Activated CD4-positive, CD25-positive, alpha-beta regulatory T cell treated with anti-CD3 and anti-CD28 coated beads, Interleukin-2, amount 50 U/mL, for 16 hours (primary cell): ENCODE measurements at places on chromosomes 6 and 20.
A peak's percentile ranks its signal among the peaks of the same experiment; 100 is the strongest.

GRCh38 chr6:90080876-90081481 lies 186.7 kb downstream of the GJA10 start:
- peak; percentile 56 for DNase-seq

DNA sequence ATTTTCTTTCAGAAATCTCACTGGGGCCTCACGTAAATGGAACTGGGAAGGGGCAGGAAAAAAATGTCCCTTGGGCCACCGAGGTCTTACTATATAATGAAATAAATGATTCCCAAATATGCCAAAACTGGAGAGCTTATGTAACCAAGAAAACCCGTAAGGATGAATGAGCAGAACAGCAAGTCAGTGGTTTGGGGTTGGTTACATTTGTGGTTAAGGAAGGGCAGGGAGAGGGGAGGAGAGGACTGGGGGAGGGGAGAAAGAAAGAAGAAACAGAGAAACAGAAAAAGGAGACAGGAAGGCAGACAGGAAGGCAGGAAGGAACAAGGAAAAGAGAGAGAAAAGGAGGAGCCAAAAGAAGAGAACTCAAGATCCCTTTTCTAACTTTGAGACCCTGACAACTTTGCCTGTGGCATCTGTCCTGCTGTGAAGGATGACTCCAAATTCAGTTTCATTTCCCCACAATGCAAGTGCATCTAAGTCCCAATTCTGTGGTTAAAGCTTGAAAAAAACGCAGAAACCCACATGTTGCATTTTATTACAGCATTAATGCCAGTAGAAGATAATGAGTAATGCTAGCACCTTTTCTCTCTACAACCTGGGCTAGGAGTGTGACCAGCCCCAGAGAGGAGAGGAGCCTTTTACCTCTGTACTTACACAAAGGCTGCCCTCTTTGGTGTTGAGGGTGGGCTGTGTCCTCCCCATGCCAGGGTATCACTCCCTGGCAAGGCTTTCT lies 10.8 kb upstream of the ARMC2 start:
- no peak for DNase-seq

DNA sequence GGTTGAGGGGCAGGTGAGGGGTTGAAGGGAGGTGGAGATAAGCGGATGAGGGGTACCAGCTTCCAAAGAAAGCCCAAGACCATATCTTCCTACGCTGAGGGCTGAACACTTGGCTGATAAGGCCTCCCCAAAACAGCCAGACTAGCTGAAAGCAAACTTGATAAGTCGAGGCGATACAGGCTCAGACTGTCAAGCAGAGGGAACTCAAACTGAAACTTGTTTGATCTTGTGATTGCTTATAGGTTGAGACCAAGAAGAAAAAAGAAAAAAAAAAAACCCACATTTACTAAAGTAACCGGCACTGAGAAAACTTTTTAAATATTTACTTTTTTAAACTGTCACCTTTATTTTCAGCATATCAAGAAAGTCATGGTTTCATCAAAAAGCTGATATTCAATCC lies 73.6 kb downstream of the TRERF1 start:
- no peak for DNase-seq

DNA sequence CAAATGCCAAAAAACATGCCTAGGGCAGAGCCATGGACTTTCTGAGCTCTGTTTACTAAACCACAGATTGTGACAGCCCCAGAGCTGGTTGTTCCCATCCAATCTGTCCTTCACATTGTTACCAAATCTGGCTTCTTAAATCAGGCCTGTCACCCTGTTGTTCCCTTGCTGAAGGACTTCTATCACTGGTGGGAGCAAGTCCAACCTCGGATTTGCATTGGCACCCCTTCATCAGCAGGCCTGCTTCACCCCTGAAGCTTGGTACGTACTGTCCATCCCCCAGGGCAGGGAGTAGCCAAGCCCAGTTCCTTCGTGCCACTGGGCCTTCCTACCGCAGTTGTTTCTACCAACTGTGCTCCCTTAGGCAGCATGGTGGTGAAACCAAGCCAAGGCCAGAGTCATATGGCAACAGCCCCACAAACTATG lies 357.3 kb upstream of the JARID2 start:
- no peak for DNase-seq

DNA sequence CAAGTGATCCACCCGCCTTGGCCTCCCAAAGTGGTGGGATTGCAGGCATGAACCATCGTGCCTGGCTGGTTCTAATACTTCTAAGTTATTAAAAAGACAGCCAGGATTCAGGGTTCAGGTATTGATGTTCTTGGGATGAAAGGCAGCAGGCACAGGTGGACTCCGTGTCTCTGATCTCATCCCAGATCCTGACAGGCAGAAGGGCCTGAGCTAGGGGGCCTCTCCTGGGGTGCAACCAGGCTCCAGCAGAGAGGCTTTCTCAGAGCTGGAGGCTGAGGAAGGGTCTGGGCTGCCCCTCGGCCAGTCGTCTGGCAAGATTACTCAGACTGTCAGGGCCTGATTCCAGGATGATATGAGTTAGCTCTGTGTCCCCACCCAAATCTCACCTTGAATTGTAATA lies 106.3 kb downstream of the SCML4 start:
- DNase-seq = no peak

DNA sequence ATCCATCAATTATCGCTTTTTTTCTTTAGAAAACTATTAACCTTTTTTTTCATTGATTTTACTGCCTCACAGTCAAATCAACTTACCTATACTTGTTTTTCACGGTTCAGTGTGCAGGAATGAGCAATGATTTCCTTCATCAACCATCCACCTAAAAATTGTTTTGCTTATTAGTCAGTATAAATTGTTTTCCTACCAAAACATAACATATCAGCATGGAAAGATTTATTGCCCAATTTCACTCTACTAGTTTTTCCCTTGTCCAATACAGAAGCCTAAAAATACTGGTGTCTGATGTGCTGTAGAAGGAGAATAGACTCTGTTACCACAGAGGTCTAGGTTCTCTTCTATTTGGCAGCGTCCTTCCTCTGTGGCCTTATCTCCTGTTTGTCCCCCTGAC lies 558.2 kb upstream of the CITED2 start:
- no peak for DNase-seq

DNA sequence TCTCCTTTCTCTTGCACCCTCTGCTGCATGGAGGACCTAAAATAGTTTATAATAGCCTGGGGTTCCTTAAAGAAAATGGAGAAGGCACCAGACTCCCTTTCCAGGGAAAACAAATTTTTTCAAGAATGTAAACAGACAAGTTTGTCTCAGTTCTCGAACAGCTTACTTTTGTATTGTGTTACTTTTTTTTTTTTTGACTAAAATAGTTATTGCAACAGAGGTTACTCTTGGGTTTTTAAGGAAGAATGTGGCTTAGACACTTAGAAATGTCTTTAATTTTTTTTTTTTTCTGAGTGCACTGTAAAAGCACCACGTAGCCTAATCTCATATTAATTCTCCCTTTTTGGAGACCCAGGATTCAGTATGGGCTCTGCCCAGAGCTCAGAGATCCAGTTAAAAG lies 148.7 kb upstream of the CARMIL1 start:
- no peak for DNase-seq

DNA sequence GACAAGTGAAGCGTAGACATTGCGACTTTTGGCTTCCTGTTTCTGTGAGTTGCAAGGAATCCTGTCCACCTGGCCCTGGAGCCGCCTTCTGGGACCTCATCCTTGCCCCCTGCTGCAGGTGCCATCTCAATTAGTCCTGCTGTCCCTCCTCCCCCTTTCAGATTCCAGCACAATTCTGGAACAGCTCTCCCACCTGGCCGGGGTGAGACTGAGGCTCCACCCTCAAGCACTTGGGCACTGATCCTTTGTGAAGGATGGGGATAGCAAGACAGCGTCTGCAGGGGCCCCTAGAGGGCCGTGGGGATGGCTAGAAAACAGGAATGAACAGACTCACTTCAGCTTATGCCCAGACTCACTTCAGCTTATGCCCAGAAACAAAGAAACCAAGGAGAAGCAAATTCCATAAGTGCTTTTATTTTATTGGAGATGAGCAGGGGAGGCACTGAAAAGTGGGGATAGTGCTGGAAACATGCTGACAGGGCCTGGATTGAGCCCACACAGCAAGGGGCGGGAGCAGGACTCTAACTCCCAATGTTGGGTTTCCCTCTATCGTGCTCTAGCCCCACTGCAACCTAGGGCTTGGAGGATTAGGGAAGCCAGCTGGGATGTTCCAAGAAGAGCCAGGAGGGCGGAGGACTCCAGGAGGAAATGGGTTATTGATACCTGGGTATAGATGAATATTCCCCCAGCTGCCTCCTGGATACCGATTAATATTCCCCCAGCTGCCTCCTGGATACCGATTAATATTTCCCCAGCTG lies 1.4 kb downstream of the C6orf15 start:
- DNase-seq = no peak

GRCh38 chr20:36754656-36755222 lies 8.8 kb upstream of the NDRG3 start:
- no peak for DNase-seq

DNA sequence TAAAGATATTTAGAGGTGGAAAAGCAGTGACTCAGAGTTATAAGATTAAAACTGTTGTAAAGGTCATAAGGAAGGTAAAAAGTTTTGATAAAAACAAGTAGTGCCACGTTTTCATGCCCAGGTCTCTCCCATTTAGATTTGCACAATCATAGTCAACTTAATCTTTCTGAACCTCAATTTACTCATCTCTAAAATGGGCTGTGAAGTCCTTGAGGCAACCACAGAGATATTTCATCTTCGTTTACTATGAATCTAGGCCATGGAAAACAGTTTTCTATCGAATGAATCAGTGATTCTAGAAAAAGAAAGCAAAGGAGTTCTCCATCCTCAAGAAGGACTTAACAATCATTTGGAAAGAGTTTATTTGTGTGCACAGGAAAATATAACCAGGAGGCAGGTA lies 190.2 kb downstream of the EDN1 start:
- DNase-seq = no peak

DNA sequence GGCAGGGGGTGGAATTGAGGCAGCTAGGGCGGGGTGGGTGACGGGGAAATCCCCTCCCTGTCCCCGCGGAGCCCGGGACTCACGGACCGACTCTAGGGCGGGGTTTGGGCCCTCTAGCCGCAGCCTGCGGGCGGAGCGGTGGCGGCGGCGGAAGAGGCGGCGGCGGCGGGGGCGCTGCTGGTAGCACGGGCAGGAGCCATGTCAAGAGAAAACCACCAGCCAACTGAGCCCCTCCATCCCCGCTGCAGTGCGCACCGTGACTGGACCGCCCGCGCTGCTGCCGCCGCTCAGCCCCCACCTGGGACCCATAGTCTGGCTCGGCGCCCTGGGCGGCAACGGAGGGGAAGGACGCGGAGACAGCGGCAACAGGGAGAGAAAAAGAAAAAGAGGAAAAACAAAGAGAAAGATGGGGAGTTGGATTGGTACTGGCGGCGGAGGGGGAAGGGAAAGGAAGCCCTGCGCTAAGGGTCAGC lies 1.2 kb upstream of the C6orf62 start:
- peak; percentile 62 for DNase-seq

DNA sequence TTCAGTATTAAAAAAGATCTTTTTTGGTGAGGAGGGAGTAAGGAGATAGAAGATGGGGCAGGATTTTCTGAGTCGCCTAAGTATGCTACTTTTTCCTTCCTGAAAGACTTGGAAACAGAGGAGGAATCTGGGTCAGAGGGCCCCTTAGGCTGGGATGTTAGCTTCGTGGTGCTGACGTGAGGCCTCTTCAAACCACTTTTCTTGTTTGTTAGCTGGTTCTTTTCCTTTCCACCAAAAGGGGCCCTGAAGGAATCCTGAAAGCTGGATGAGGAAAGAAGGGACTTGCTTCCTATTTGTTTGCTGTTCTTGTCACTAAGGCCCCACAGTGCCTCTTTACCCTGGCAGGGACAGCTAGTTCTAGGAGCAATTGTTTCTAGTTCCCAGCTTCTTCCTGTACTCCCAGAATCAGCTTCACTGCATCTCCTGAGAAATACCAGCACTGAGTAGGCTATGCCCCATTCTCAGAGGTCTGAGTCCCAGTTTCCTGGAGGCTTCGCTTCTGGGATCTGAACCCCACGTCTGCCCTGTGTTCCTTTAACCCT lies 2.2 kb upstream of the IL20RA start:
- DNase-seq = no peak
